ENCODE measurements at places on chromosomes 2 and 18.

- DNase-seq = no peak
Observed at GRCh38 chr2:44602446-44602845, 240.7 kb downstream of the CAMKMT start.

DNA sequence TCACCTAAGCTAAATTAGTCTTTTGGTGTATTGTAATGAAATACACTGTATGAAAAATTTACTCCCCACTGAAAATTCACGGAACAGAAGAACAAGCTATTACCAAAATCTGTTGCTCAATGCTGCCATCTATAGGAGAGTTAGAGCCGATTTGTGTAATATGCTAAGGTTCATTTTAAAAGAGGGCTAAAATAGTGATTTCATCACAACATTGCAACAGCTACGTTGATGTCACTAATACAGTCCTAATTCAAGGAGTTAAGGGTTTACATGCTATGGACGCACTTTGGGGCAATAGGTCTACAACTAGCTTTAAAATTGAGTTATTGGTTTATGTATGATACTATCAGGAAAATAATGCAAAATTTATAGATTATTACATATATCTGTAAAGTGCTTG is 3.0 kb upstream of the IRS1 start:
- no peak for DNase-seq

GRCh38 chr2:181058378-181059269 is 78.2 kb downstream of the UBE2E3 start:
- DNase-seq = no peak

DNA sequence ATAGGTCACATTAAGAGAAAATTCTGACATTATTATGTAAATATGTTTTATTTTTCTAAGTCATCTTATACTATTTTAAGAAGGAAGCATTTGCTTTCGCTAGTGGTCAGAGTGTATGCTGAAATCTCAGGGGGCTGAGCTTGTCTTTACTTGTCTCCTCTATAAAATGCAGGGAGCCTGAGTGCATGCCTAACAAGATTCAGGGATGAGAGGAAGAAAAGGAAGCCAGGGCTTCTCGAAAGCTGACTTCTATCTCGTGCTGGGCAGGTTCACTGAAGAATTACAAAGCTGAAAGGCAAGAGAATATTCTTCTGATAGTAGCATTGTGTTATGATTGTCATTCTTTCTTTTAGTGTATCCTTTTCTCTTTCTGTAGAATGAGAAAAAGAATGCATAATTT is 467.4 kb downstream of the SOX11 start:
- no peak for DNase-seq

DNA sequence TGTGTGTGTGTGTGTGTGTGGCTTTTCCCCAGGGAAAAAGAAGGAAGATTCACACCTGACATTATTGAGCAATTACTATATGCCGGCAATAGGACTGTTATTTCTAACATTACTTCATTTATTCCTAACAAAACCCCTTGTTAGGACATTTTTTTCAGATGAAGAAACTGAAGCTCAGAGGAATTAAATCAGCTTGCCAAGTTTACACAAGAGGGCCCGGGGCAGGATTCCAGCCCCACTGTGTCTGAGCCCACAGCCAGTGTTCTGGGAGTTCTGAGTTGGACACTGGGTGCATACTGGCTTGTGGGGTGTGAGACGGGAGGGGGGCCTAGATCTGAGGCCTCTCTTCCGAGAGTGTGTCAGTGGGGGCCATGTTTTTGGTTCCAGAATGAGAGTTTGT is 9.9 kb downstream of the TOGARAM2 start:
- no peak for DNase-seq

- DNase-seq = no peak
Observed at GRCh38 chr2:217864963-217865772, 137.6 kb downstream of the TNS1 start.

- no peak for DNase-seq
Observed at GRCh38 chr2:24182507-24182906, 7.7 kb downstream of the FAM228A start.

- no peak for DNase-seq
Observed at GRCh38 chr18:60022671-60023276, 123.0 kb downstream of the PMAIP1 start.

DNA sequence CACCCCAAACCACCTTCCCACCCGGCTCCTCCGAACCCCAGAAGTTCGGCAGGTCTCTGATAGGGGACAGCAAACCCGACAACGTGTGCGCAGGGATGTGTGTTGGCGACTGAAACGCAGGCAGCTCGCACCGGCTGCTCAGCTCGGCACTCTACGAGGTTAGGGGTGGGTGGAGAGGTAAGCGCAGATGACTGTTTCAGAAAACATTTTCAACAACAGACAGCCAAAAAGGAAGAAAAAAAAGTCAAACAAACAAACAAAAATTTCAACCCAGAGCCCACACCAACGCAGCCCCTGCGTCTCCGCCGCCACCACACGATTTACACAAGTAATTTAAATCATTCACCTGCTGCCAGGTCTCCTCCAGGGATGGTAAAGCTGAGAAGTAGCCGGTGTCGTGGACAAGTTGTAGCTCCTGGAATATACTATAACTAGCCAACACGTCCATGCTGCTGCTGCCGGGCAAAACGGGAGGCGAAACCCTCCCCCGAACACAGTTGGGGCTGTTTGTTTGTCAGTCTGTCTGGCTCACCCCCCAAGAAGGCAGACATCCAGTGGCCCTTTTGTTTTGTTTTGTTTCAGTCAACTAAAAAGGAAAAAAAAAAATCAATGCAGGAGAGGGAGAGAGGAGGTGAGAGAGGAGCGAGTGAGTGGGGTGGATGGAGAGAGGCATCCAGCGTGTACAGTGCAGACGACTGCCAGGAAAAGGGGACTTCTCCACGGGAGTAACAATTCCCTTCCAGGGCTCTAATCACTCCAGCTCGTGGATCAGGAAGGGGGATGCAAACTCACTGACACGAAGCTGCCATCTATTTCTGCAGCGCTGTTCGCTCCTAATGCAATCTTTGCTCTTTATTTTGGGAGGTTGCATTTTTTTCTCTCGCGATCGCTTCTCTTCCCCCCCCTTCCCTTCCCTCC is at the start of gene KLF7:
Gene KLF7, minus strand, starts transcription at position 828 of the 918 bp plus-strand sequence. Its CDS starts 380 bp downstream, at position 448.
- DNase-seq = no peak

DNA sequence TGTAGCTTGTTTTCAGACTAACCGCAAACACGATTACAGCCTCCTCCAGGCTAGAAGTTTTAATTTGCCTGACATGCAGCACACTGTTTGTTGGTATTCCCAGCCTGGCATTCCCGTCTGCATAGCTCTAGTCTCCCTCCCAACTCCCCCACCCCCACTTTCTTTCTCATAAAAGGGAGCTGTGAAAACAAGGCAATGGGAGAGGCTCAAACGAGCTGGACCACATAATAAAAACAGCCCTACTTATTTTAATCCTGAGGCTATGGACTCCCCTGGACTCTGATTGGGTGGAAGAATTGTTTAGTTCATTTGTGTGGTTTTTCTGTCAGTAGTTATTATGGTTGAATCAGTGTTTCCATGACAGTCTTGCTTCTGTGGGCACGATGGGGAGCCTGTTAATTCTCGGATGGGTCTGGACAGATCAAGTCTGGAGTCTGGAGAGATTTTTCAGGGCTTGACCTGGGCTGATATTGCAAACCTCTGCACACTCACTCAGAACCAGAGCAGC is 1.2 kb downstream of the STON1 start:
- DNase-seq = no peak

DNA sequence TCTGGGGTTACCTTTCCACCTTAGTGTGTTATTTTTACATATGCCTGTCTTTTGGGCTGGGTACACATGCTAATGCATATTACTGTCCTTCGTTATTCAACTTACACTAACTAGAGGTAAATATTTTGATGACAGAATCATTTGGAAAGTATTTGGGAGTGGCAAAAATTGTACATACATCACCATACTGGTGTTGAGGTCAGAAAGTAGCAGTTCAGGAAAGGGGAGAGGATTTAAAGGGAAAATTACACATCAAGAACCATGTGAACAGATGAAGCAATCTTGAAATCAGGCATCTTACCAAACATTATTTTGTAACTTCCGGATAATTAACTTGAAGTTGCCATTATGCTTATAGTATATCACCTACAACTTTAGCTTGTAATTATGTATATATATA is 379.7 kb downstream of the RND3 start:
- DNase-seq = no peak

GRCh38 chr18:56475250-56475649 is 163.1 kb downstream of the TXNL1 start:
- DNase-seq = no peak

DNA sequence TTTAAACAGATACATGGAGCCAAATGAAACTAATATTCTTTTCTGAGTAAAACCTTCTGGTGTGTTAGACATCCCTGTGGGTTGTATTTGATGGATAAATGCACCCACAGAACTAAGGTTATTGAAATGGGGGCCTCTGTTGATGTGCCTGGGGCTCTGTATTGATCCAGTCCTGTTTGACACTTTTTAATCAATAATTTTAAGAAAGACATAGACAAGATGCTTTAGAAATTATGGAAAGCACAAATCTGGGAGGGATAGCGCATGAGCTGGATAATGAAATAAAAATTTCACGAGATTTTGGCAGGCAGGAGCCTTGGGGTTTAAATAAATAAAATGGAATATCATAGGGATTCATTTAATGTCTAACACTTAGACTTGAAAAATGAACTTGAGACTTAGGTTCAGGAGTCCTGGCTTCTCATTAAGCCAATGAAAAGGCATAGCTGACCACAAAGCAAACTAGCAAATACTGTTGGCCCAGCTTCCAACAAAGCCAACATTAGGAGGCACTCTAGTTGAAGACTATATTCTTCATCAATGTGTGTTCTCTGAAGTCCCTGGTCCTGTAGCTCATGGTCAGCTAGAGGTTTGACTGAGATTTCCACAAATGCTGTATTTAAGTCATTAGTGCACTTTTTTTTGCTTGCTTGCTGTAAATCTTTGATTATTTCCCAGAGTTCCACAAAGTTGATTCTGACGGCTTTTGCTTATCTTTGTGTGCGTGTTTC is 64.2 kb upstream of the SH3RF3 start:
- DNase-seq = no peak

- no peak for DNase-seq
Observed at GRCh38 chr2:162261032-162261945, 18.0 kb upstream of the FAP start.

- no peak for DNase-seq
Observed at GRCh38 chr2:30300456-30301221, 69.3 kb downstream of the LBH start.

DNA sequence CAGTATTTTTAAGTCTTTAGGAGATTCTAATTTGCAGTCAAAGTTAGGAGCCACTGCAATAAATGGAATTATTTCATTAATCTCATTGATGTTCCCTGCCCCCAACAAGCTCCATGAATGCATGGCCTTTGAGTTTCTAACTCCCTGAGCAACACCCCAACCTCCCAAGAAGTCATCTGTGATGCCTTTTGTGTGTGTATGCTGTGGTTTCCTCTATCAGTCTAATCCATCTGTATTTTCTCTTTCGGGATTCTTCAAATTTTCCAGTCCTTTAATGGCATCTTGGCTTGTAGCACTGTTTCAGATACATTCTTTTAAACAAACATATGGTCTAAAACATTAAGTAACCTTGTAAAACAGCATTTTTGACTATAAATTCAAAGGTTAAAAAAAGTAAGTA is 16.8 kb downstream of the SERPINB10 start:
- DNase-seq = no peak

GRCh38 chr2:143158098-143158497 is 28.9 kb downstream of the ARHGAP15 start:
- DNase-seq = no peak
